ENCODE measurements at places on chromosomes 6 and 20. TPM values are rescaled to one million over a fixed set of nuclear protein-coding genes. Genes with fewer than 3 reads are reported as not detected.

Gene LY6G6F
- total RNA-seq: not detected

Gene TUBB2B
- 15.9 TPM for total RNA-seq

Gene PHF20
- 33.4 TPM for total RNA-seq

Gene SPEF1
- total RNA-seq: not detected

Gene PHACTR3
- not detected for total RNA-seq

Gene GPX6
- not detected for total RNA-seq

Gene ANKRD6
- 3.2 TPM for total RNA-seq

Gene GRM1
- total RNA-seq: not detected

Gene CDS2
- total RNA-seq: 57.4 TPM

Gene TCP11
- not detected for total RNA-seq

Data from mammary microvascular endothelial cell (primary cell).